ENCODE measurements at places on chromosomes 6 and 20.

DNA sequence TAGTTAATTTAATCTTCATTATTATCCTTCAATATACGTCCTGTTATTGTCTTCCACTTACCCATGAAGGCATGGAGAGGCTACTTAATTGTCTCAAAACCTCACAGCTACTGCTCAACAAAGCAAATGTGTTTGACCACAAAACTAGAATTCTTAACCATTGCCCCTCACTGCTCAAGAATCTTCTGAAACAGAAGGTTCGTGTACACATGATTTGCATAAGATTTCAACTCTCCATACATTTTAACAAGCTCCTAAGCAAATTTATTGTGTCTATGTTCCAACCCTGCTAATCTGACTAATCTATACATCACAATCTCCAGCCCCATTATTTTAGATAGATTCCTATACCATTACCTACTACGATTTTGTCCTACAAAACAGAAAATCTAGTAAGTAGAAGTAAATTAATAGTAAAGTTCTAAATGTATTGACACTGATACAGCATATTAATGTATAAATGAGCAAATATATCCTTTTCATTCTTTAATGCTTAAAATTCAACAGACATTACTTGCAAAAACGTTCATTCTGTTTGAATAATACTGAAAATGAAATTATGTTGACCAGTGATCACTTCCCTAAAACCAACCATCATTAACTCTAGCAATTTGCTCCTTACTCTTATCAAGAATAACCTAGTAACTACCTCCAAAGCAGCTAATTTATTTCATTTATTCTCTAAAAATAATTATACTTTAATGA lies 89.7 kb upstream of the RNF217 start:
- DNase-seq, result no peak

DNA sequence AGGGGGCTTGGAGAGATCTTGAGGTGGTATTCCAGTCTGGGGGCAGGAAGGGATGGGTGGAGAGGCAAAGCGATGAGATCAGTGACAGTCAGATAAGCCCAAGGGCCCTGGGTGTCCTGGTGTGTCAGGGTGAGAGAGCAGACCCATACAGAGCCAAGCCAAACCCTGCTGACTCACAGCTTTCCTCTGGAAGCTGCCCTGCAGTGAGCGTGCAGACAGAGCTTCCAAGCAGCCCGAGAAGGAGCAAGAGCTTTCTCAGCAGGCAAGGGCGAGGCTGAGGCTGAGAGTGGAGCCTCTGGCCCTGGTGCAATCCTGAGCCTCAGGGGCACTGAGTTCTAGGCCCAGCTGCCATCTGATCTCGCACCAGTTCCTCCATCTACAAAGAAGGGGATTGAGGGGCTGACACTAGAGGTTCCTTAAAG lies 91.1 kb upstream of the HIVEP1 start:
- DNase-seq, result peak; percentile 43

DNA sequence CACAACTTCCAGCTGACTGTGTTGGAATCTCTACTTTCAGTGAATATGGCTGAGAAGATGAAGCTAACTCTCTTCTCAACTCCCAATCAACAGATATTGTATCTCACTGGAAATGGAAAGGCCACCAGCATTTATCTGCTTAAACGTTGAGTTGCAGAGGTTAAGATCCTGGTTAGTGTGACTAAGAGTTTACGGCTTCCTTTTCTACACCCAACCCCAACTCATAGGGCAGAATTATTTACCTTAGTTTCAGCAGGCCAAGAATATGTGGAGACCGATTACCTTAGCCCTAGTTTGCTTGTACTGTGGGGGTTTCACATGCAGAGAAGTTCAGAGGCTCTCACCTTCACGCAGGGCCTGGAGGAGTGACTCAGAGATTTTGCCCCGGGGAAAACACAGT lies 1026.6 kb downstream of the EYS start:
- DNase-seq, result peak; percentile 9

DNA sequence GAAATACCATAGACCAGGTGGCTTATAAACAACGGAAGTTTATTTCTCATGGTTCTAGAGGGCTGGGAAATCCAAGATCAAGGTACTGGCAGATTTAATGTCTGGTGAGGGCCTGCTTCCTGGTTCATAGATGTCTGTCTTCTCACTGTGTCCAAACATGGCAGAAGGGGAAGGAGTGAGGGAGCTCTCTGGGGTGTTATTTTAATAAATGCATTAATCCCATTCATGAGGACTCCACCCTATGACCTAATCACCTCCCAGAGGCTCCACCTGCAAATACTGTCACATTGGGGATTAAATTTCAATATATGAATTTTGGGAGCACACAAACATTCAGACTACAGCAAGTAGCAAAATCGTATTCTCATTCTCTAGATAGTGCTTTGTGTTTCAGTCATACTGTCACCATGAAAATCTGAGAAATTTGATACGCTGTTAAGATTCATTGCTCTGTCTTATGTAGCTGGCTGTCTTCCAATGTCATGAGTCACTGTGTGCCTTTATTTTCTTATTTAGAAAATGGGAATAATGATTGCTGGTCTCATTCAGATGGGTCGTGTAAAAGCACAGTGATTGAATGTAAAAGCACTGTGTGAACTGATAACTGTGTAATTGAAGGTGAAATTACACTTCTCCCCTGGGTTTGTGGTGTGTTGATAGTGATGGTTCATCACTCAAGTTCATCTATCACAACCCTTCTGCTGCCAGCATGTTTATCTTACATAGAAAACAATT lies 8.9 kb upstream of the ERVFRD-1 start:
- peak; percentile 59 for DNase-seq

DNA sequence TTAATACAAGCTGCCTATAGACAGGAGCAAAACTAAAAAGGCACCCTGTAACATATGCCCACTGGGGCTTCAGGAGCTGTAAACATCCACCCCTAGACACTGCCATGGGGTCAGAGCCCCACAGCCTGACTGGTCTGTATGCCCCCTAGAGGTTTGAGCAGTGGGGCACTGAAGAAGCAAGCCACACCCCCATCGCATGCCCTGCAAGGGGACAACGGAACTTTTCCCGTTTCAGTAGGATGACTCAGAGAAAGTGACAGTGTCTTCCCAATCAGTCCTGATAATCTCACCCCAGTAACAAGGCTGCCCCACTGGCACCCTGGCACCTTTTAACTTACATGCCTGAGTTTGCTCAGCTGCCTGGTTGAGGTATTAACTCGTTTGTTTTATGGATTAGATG lies 35.9 kb downstream of the BEND3 start:
- DNase-seq, result peak; percentile 82

DNA sequence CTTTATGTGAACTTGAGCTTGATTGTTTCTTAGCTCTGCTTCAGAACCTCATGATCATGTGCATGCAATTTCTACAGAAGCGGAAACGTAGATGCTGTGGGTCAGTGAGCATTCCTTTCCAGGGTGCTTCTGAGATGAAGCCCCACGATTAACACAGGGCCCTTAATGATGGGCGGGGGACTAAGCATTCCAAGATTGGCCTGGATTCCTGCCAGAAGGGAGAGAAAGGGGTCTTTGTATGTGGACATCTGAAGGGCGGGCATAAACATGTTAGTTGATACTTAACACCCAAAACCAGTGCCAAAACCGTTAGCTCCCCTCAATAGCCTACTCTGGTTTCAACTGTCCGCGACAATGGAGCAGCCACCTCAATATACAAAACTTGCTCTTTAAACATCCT lies 46.9 kb upstream of the POU3F2 start:
- DNase-seq, result no peak

DNA sequence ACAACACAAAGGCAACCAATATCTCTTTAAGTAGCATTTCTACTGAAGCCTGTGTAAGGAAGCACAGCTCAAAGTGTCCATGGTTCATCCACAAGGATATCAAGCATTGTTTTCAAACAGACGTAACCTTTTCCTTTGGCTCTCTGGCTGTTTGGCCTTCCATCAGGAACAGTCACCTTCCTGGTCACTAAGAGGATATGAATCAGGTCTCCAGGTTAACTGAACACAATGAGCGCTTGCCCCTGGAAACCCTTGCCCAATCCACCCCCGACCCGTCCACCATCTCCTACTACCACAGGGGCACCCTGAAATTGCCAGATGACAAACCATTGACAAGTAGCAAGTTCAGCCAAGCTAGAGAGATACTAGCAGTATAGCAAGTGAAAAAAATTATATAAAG lies 114.4 kb upstream of the COL21A1 start:
- DNase-seq, result no peak

GRCh38 chr6:150403458-150404246 lies 34.8 kb downstream of the IYD start:
- no peak for DNase-seq

DNA sequence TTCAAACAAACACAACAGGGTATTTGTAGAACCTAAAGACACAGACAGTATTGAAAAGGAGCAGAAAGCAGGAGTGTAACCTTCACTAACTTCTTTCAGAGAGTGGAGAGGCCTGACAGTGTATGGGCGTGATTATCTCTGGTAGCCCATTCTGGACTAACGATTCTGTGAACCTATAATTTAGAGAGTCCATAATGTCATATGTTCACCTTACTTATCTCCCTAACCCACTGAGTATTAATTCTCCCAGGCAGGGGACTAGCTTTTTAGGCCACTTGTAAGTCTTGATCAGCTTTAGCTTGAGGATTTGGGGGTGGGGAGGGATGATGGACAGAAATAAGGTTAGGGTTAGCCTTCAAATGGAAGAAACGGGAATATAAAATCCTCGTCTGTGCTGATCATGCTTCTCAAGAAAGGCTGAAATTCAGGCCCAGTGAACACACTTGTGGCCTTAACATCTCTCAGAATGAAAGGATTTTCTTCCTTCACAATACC lies 2.8 kb upstream of the PARD6B start:
- no peak for DNase-seq

- DNase-seq, result no peak
Observed at GRCh38 chr6:108672641-108673040, 111.9 kb downstream of the FOXO3 start.

DNA sequence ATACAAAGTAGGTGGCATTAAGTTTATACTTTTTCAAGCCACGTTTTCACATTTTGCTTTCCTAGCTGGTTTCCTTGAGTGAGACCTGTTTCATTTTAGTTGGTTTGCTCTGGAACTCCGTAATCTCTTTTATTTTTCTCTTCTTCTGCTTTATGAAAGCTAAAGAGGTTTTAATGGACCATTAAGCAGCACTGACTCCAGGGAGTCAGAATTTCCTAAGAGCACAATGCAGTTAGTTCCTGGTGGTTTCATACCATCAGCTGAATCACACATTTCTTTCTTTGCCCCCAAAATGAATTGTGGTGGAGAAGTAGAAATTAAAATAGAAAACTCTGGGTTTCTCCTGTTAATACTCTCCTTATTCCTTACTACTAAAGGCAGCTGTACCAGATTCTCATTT lies 3.4 kb downstream of the OPN5 start:
- no peak for DNase-seq

GRCh38 chr6:6244624-6245023 lies 75.8 kb downstream of the F13A1 start:
- DNase-seq, result no peak

- no peak for DNase-seq
Observed at GRCh38 chr6:116041934-116042333, 18.8 kb downstream of the FRK start.

- DNase-seq, result no peak
Observed at GRCh38 chr6:134359302-134359701, 41.4 kb upstream of the SGK1 start.

DNA sequence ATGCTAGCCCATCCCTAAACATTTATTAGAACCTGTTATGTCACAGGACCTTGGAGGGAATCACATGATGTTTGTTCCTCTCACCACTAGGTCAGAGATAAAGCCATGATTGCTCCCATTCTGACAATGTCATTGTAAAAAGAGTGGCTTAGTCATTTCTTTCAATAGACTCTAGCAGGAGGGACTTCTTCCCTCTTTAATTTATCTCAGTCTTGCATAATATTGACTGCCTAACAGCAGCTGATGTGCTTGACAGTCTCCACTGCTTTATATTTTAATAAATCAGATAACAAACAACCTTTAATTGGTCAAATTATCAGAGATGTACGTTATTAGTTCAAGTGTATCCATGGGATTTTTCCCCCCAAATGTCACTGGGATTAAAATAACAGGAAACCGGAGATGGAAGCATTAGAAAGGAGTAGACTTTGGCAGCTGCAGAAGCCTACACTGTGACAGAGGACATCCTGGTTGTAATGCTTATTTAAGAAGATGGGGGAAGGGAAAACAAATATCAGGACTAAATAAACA lies 39.6 kb downstream of the LAMA4 start:
- DNase-seq, result peak; percentile 16

DNA sequence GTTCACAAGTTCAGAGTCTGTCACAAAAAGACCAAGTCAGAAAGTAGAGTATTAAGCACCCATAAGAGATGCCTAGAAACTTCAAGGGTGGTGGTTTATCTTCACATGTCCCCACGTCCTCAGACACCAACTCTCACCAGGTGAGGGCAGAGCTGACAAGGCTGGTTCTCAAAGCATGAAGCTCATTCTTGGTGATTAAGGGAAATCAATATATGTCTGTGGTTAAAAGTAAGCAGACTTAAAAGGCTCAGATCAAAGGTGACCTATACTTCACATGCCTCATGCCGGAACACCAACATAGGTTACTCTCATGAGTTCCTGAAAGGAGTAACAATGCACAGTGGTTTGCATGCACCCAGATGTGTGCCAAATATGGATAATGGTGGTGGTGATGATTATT lies 27.0 kb downstream of the IL17A start:
- peak; percentile 13 for DNase-seq

GRCh38 chr6:4504700-4505099 lies 271.5 kb upstream of the CDYL start:
- DNase-seq, result no peak

GRCh38 chr6:76416821-76417605 lies 344.6 kb upstream of the IMPG1 start:
- no peak for DNase-seq

GRCh38 chr6:127514773-127515227 lies 4.3 kb downstream of the MTCL3 start:
- no peak for DNase-seq

DNA sequence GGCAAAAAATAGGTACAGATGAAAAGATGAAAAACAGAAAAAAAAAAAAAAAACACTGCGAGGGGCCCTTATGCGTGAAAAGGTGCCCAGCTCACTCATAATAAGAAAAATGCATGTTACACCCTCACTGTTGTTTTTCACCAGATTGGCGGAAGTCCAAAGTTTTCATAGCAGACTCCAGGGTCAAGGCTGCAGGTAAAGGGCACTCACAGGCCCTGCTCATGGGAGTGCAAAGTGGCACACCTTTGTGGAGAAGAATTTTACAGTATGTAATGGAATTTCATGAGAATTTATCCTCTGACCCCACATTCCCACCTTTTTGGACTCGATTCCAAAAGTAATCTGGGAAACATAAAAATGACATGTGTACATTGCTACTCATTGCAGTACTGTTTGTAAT lies 108.2 kb downstream of the CDKAL1 start:
- DNase-seq, result no peak

- no peak for DNase-seq
Observed at GRCh38 chr6:169321546-169321945, 67.9 kb upstream of the THBS2 start.

DNA sequence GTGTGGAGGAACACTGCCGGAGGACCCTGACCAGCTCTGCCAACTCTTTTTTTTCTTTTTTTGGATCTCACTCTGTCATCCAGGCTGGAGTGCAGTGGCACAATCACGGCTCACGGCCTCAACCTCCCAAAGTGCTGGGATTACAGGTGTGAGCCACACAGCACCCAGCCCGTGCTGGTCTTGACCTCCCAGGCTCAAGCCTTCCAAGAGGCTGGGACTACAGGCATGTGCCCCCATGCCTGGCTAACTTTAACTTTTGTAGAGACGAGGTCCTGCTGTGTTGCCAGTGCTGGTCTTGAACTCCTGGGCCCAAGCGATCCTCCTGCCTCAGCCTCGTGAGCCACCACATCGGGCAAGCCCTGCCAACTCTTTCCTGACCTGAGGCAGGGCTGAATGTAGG lies 11.2 kb downstream of the GCNT2 start:
- DNase-seq, result no peak

- no peak for DNase-seq
Observed at GRCh38 chr6:29419516-29419915, 4.8 kb downstream of the OR12D1 start.

All from hematopoietic multipotent progenitor cell treated with erythropoietin and hydrocortisone succinate and interleukin-3 and kit ligand, for 6 days (in vitro differentiated cells).